ENCODE measurements at places on chromosomes 7 and 10.

DNA sequence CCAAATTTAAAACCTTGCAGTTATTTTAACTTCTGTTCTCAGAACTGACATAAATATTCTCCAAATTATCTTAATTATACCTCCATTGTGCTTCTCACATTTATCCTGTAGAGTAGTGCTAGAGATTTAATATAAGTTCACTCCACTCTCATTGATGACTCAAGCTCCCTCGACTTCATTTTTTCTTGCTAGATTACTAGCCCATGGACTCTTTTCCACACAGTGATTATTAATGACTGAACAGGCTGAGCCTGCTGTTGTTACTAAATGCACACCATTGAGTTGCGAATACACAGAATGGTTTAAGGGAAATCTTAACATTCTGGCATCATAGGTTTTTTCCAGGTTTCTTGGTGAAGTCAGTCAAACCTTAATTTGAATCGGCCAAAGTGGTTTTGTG is 179.5 kb upstream of the AKR1E2 start:
- H3K27ac ChIP-seq, result no peak overlapping the region
- no peak for DNase-seq
- H3K4me1 ChIP-seq, result no peaks in the 10 kb centered on the region
- H3K4me3 ChIP-seq, result no peak overlapping the region
- no peaks in the 10 kb centered on the region for H3K27me3 ChIP-seq
- H3K36me3 ChIP-seq, result no peaks in the 10 kb centered on the region

- H3K4me1 ChIP-seq, result peaks cover 34% of the 10 kb centered on the region
- no peak overlapping the region for H3K27ac ChIP-seq
- no peaks in the 10 kb centered on the region for H3K36me3 ChIP-seq
- no peaks in the 10 kb centered on the region for H3K27me3 ChIP-seq
Observed at GRCh38 chr7:24923172-24923865, 56.7 kb downstream of the OSBPL3 start.

DNA sequence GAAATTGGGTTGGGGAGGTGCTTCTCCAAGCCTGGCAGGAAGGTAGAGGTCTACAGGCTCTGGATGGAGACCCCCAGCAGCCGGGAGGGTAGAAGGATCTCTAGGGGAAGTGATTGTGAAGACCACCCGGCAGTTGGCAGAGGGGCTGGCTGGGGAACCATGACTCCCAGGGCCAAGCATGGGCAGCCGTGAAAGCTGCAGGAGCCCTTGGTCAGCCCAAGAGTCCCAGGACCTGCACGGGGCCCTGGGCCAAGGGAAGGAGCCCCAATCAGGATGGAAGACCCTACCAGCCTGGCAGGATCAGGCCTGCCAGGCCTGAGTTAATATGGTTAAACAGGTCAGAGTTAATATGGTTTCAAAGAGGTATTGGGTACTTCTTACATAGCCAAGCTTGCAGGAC is 126.3 kb upstream of the NANOS1 start:
- no peaks in the 10 kb centered on the region for H3K4me1 ChIP-seq
- no peak overlapping the region for H3K27ac ChIP-seq
- no peak for DNase-seq
- no peak overlapping the region for H3K4me3 ChIP-seq

DNA sequence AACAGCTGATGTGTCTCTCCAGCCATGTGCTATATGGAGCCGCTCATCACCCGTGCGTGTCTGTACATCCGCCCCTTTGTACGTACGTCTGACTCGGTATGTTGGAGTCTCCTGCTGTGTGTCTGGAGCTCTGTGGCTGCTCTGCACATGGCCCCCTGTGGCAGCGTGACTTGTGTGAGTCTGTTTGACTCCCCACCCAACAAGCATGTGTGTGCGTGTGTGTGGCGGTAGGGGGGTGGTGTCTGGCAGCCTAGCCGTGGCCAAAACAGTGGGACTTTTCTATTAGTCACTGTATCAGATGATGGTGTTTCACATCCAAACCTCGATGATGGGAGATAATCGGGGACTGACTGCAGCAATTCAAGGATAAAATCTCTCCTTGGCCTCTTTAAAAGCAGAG is 94.1 kb downstream of the COL13A1 start:
- H3K27ac ChIP-seq, result no peak overlapping the region
- no peaks in the 10 kb centered on the region for H3K4me1 ChIP-seq
- DNase-seq, result no peak
- H3K4me3 ChIP-seq, result no peak overlapping the region
- H3K36me3 ChIP-seq, result no peaks in the 10 kb centered on the region
- peaks cover 3% of the 10 kb centered on the region for H3K27me3 ChIP-seq

DNA sequence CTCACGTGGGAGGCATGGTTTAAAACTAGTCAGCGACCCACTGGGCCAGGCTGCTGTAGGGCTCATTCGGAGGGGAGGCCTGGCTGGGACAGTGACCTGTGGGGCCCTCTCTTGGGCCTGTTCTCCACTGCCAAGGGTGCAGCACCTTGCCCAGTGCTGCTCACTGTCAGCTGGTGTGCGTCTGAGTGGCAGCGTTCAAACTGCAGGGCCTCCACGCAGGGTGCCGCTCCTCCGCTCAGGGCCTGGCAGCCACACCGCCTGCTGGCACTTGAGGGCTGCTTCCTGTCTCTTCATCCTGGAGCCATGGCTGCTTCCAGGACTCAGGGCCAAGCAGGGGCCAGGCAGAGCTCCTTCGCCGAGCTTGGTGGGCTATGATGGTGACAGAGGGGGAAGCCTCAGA is 18.3 kb downstream of the ADAMTS14 start:
- no peak overlapping the region for H3K27ac ChIP-seq
- H3K27me3 ChIP-seq, result no peaks in the 10 kb centered on the region
- no peak overlapping the region for H3K4me3 ChIP-seq
- H3K4me1 ChIP-seq, result peaks cover 5% of the 10 kb centered on the region
- H3K36me3 ChIP-seq, result no peaks in the 10 kb centered on the region
